ENCODE measurements at places on chromosomes 2 and 18.

DNA sequence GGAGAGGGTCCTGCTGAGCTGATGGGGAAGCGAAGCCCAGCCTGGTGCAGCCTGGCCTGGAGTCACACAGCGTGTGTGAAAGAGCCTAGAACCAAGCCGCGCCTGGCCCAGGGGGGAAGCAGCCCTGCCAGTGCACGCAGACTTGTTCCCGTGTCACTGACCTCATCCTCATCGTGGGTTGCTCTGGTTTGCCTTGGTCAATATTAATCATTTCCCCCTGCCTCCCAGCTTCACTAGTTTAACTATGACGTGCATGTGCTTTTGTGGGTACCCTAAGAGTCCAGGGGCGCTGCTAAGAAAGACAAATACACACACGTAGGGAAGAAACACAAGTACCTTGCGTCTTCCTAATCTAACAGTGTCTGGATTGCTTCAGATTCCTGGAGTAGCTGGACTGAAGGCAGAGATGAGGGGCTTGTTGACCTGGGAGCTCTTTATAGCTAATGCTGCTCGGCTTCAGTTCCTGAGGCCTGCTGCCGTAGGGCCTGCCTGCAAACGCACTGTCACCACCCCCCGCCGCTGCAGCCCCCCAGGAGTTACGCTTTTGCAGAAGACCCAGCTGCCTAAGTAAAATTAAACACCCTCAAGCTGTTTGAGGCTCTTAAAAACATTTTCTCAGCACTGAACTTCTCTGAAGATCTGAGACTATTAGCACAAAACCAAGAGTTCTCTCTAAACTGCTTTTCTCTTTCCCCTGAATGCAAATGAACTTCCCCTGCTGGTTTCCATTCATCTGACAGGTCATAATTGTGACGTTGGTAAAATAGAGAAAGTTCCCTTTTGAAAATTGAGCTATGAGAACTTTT lies 159.2 kb downstream of the FAM210A start:
- no peak for DNase-seq

GRCh38 chr2:80815259-80815658 lies 510.7 kb upstream of the LRRTM1 start:
- no peak for DNase-seq

DNA sequence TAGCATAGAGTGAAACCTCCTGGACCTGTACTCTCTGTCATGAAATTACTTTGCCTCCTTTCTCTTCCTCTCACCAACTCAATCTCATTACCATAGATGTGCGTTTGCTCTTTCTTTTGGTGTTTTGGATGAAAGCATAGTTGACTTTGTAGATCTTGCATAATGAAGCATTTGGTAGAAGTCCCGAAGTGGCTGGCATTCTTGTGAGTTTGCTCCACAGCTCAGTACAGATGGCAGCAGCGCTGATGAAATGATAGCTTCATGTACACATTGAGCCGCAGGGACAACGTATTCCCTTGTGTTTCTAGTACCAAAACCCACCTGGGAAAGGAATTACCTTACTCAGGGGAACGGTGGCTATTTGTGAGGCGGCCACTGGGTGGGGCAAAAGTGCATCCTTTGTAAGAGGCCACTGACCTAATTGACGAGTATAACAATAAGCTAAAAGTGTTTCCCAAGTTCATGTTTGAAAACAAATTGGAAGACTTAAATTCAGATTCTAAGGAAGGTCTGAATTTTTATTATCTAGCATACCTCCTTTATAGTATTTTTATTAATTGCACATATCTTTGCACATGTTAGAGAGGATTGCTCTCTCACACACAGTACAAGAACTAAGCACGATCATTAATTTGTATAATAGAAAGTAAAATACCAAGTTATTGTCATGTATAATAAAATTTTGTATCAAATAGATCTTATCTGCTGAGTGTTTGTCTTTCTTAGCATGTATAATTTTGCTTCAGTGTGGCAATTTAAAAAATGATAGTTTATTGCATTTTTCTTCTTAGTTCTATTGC lies 25.4 kb upstream of the CDH7 start:
- DNase-seq = no peak

DNA sequence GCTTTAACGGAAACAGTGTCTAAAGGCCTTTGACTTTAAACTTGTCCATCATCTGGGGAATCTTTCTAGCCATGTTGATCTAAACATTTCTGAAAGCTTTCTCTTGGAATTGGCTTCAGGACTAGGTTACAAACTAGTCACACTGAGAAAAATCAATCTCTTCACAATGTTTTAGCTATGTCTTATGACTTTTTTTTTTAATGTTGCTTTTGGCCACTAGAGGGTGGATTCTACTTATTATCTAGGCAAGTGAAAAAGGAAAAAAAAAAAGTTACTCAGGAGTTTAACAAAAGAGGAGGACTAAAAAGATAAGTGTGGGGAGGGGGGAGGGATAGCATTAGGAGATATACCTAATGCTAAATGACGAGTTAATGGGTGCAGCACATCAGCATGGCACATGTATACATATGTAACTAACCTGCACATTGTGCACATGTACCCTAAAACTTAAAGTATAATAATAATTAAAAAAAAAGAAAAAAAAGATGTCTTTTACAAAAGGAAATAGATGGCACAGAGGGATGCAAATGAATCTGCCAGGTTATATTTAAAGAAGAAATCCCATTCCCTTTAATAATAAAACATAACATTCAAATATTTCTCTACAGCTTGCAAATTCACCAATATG lies 160.4 kb upstream of the PID1 start:
- DNase-seq = peak; percentile 65

DNA sequence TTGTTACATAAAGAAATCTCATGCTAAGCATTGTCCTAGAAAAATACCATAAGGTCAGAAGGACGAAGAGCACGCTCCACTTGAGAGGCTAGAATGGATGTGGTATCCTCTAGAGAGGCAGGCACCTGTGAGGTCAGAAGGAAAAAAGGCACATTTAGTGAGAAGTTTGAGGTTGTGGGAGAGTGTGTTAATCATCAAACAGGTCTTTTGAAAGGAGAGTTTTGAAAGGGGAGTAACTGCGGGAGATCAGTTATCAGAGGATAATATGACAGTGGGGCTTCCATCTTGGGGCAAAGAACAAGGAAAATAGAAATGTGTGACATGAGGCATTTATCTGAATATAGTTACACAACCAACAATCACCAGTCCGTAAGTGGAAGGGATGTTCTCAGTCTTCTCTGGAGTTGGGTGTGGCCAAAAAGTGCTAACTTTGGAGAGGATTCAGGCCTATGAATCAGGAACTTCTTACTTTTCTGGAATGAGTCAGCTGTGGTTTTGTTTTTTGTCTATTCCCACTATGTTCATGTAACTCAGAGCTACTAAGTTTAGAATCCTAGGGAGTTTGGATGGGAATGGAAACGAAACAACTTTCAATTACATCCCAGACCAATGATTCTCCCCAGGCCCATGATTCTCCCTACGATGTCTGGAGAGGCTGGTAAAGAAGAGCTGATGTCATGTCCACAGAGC lies 451.4 kb upstream of the ST6GAL2 start:
- DNase-seq = peak; percentile 3

- DNase-seq = no peak
Observed at GRCh38 chr2:30747206-30747605, 60.0 kb downstream of the CAPN13 start.

DNA sequence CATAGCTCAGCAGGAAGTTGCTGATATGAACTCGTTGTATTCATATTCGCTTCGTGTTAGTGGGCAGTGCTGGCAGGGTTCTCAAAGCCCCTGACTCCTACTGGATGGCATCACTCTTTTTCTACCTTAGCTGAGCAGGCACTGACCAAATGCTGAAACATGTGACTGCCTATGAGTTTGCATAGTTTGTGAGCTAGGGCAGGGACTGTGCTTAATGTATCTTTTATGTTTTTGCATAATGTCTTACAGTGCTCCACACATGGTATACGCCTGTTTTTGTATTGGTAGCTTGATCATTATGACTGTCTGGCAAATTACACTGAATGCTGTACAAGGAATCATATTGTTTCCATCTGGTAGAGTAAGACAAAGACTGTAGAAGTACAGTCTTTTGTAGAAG lies 305.3 kb downstream of the PARD3B start:
- DNase-seq = no peak
